ENCODE measurements at places on chromosomes 7 and 10.
A peak's percentile ranks its signal among the peaks of the same experiment; 100 is the strongest.

DNA sequence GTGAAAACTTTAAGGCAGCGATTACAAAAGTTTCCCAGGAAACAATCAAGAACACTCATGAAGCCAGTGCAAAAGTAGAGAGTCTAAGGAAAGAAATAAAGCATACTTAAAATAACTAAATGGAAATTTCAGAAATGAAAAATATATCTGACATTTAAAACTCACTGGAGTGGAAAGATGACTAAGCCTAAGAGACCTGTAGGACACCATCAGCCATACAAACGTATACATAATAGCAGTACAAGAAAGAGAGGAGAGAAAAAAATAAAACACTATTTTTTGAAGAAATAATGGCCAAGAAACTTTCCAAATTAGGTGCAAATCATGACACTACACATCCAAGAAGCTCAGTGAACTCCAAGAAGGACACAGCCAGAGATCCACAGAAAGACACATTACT lies 5.4 kb upstream of the AKR1D1 start:
- no peak for DNase-seq

- DNase-seq: no peak
Observed at GRCh38 chr10:116126239-116126638, 146.8 kb downstream of the GFRA1 start.

- no peak for DNase-seq
Observed at GRCh38 chr10:110115784-110116520, 91.5 kb upstream of the MXI1 start.

DNA sequence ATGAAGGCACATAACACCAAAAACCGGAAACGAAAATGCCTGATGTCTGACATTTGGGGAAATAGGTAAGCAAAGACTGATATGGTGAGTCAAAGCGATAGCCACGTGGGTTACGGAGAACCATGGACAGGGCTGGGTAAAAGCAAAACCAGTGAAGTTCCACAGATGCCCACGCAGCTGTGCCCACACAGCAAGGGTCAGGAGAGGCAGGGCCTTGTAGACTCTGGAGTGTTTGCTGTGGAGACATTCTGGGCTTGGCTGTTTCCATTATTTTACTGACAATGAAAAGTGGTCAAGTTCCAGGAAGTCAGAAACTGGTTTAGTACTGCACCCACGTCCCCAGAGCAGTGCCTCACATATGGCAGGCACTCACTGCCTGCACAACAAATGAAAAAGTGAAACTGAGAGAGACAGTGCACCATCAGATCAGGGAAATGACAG lies 148.7 kb downstream of the ZMYND11 start:
- no peak for DNase-seq

GRCh38 chr10:12499076-12499986 lies 150.0 kb downstream of the CAMK1D start:
- DNase-seq: peak; percentile 10

GRCh38 chr10:26890956-26891355 lies 30.2 kb upstream of the ABI1 start:
- DNase-seq: no peak

GRCh38 chr10:20089879-20090278 lies 273.6 kb downstream of the PLXDC2 start:
- no peak for DNase-seq

GRCh38 chr10:133557381-133557780 lies 8.0 kb downstream of the SYCE1 start:
- DNase-seq: no peak

DNA sequence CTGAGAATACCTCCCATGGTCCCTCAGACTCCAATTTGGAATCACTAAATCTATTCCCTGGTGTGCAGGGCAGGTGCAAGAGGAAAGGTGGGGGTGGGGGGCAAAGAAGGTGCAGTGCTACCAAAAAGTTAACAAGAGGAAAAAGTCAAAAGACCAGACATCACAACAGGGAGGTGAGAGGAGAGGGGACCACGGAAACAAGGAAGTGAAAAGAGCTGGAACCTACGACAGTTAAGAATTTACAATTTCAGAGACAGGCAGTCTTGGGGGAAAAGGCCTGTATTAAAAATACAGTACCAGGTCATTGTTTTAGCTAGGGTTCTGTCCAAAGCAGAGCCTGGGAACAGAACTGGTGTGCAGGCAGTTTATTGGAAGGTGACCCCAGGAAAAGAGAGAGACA lies 14.6 kb downstream of the ITGB1 start:
- no peak for DNase-seq

DNA sequence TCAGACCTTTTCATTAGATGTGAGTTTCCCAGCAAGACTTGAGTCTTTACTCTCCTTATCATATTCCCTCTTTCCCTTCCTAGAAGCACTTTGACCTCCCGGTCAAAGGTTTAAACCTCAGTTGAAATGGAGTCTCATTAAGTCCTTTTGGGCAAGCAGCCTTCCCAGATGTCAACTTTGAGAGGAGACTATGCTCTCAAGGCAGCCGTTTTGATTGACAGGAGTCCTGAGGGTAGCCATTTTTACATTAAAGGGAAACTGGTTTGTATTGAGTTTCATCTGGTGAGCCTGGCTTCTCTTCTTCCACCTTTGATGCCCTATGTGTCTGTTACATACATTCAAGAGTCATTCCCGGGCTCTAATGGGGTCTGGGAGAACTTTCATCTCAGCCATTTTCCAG lies 685.1 kb downstream of the LRMDA start:
- no peak for DNase-seq

DNA sequence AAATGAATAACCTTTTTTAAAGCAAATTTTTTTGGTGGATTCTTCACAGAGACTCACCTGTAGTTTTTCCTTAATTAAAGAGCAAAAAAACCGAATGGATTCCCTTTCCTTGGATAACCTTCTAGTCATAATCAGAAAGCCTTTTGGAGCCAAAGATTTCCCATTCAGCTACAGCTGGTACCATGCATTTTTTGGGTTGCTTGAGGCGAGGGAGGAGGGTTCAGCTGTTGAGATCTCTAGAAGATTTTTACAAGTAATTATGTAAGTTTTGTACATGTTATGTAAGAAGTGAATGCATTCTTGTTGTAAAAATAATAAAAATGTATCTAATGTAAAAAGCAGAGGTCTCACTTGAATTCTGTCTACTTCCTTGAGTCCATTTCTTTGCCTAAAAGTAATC lies 463.2 kb downstream of the SORCS3 start:
- DNase-seq: no peak
